ENCODE measurements at places on chromosomes 2 and 18.

- no peak for DNase-seq
These were observed 135.6 kb upstream of the LGALSL start for GRCh38 chr2:64318476-64318748.

DNA sequence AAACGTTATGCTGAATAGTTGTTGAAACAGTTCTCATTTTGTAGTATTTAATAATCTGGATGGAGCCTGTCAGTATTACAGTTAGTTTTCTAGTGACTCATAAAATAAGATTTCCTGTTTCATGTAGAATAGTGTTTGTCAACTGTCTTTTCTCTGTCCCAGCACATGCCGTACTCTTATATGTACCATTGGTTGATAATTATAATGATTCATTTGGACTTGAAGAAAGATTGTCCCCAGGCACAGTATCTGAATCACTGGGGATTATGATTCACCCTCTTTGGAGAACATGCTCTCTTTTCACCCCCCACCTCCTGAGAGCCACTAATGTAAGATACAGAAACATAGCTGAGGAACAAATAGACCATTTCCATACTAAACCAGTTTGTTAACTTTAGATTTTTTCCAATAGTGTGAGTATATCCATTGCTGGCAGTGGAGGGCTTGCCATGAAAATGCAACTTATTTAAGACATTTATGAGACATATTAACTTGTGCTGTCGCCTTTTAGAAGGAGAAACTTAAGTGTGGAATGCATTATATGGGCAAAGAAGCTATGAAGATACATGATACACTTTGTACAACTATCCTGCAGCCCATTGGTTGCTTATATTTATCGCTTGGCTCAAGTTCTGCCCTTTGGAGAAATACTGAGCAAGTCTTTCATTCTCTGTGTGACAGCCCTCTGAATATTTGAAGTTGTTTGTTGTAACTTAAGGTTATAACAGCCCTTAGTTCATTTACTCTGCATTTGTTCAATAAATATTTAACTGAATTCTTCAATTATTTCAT lies 12.4 kb downstream of the COPS8 start:
- DNase-seq: no peak

- DNase-seq: no peak
These were observed 23.0 kb downstream of the SMYD1 start for GRCh38 chr2:88090446-88091283.

- no peak for DNase-seq
These were observed 593.1 kb upstream of the NRXN1 start for GRCh38 chr2:51624995-51625394.

GRCh38 chr2:203062126-203062525 lies 47.5 kb downstream of the NBEAL1 start:
- no peak for DNase-seq

- DNase-seq: no peak
These were observed 265.4 kb downstream of the STK39 start for GRCh38 chr2:167981945-167982344.

DNA sequence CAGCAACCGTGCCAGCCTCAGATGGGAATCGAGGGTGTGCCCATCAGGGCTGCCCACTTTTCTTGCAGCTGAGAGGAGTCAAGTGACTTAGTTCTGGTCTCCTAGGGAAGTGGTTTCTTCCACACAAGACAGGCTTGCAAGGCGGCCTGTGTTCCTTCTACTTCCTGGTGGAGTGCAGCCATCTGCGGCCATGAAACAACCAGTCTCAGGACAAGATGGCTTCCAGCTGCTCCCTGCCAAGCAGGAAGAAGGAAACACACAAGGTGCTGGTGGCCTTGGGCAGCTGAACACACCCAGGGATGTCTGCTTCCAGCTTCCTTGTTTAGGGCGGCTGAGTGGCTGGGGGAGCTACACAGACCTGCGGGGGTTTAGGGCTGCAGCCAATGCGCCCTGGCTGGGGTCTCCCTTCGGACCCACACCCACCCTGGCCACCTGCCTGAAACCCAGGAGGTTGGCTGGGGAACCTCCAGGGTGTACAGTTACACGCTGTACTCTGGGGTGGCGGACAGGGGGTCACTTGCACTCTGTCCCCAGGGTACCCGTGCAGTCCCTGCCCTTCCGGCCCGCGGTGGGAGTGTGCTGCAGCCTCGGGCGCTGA lies 34.7 kb downstream of the PTPN18 start:
- DNase-seq: no peak

DNA sequence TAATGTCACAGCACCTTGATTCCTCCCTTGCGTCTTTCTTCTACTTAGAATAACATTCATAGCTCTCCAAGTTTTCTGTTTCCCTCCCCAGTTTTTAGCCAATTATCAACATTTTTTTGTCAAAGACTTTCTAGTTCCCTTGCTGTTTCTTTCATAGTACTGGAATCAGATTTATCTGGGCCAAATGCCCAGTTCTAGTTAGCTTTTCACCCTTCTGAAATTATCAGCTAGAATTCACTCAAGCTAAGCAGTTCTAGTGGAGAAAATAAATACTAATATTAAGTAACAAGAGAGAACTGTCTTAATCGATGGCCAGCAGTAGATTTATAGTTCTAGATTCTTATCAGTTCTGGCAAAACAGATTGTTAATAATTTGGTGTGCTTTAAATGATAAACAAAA lies 36.2 kb downstream of the EFEMP1 start:
- no peak for DNase-seq

DNA sequence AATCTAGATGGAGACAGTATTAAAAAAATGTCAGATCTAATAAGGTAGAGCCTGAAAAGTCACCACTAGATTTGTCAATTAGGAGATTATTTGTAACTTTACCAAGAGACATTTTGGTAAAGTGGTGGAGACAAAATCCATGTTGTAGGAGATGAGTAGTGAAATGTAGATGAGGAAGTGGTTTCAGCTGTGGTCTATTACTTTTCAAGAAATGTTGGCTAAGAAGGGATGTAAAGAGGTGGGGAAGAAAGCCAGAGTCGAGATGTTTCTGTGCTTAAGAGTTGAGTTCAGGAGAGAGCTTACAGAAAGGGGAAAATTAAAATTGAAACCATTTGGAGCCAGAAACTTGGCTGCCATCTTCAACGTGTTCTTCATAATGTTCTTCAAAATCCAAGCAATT lies 22.2 kb downstream of the ACVR2A start:
- no peak for DNase-seq

DNA sequence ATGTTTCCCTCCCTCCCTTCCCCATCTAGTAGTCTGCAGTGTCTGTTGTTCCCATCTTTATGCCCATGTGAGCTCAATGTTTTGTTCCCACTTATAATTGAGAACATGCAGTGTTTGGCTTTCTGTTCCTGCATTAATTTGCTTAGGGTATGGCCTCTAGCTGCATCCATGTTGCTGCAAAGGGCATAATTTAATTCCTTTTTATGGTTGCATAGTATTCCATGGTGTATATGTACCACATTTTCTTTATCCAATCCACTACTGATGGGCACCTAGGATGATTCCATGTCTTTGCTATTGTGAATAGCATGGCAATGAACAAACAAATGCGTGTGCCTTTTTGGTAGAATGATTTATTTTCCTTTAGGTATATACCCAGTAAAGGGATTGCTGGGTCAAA lies 60.6 kb upstream of the CYP26B1 start:
- no peak for DNase-seq

GRCh38 chr2:120559401-120559800 lies 176.3 kb upstream of the GLI2 start:
- DNase-seq: no peak

- no peak for DNase-seq
These were observed 1921.9 kb upstream of the LRRTM1 start for GRCh38 chr2:82226441-82226840.

- DNase-seq: no peak
These were observed 13.0 kb downstream of the PPM1B start for GRCh38 chr2:44181648-44182047.

DNA sequence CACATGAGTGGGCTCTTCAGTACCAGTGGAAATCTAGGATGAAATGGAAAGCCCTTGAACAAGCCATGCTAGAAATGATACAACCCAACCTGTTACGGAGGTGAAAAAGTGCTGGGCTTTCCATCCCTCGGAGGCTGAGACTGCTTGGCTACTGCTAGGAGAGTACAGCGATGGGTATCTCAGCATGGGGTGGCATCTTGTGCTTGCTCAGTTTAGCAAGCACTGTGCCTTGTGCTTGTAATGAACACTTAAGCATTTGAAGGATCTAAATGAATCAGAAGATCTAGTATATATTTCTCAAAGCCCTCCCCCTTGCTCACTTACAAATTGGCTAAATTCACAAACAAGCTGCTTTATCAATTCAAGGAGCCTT lies 44.3 kb upstream of the EHBP1 start:
- DNase-seq: no peak

DNA sequence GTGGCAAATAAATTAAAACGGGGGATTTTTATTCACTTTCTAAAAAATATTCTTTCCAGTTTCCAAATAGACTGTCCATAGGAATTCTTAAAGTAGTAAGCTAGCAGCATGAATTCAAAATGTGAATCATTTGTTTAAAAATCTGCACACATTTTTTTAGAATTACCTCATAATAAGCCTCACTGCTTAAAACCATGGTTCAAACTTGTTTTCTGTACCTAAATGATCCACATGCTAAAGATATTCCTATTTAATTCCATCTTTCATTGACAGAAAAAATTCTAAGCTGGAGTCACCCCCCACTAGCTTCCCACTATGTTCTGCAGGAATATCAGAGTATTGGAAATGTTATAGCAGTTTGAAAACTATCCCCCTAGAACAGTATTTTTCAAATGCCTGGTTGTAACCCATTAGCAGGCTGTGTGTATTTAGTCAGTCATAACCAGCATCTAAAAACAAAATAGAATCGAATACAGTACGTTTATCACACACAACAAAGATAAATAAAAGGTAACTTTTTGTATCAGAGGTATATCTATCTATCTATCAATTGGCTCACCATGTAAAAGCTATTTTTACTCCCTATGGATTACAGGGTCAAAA lies 11.2 kb upstream of the IKZF2 start:
- DNase-seq: no peak

DNA sequence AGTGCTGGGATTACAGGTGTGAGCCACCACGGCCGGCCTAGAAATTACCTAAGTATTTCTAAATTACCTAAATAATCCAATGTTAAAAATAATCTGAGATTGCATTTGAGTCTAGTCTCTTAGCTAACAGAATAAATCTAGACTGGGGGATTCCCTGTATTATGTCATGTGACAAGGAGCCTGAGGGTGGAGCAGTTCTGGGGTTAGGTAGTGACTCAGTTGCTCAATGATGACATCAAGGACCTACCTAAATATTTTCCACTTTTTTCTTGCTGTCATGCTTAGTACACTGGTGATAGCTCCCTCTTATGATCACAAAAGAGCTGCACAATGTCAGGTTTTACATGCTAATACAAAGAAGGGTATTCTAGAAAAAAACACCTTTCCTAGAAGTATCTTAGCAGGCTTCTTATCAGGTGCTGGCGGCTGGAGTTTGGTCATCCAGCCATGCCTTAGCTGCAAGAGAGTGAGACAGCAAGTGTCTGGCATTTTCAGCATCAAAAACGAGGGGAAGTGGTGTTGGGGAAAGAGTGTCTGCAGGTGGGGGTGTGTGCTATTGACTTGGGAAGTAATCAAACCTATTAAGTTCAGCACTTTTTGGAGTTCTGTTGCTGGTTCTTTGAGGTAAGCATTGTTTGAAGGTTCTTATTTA lies 17.5 kb upstream of the CEP192 start:
- DNase-seq: no peak

DNA sequence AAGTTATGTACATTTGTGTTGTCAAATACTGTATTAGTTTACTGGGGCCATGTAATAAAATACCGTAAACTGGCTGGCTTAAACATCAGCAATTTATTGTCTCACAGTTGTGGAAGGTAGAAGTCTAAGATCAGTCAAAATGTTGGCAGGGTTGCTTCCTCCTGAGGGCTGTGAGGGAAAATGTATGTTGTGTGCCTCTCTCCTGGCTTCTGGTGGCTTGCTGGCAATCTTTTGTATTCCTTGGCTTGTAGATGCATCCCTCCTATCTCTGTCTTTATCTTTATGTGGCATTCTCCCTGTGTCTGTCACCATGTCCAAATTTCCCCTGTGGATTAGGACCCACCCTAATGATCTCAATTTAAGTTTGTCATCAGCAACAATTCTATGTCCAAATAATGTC lies 37.0 kb upstream of the SLC30A6 start:
- no peak for DNase-seq

- DNase-seq: no peak
These were observed 75.3 kb downstream of the LRRFIP1 start for GRCh38 chr2:237702441-237703391.

DNA sequence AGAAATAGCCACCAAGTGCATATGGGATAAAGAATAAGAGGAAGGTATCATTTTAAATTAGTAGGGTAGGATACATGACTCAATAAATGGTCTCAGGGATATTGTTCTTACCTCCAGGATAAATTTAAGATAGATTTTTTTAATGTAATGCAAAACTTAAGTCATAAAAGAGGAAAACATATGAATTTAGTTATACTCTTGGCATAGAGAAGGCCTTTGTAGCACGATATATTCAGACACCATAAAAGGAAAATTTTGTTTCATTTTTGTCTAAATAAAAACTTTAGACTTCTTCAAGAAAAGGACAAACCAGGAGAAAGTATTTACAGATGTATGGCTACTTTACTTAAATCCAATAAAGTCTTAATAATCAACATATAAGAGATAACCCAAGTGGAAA lies 78.5 kb upstream of the CAB39 start:
- no peak for DNase-seq

- DNase-seq: no peak
These were observed 38.9 kb upstream of the TRIM43 start for GRCh38 chr2:95552911-95553310.

Data from T follicular helper cell (primary cell).